ENCODE measurements at places on chromosomes 16 and 17. TPM values are rescaled to one million over a fixed set of nuclear protein-coding genes. Genes with fewer than 3 reads are reported as not detected.

ZFP3 gene
- total RNA-seq: not detected

PIK3R5 gene
- not detected for total RNA-seq

GIT1 gene
- total RNA-seq: 46.3 TPM

MYH13 gene
- not detected for total RNA-seq

CASKIN1 gene
- 1.4 TPM for total RNA-seq

PPL gene
- 75.0 TPM for total RNA-seq

TNK1 gene
- 7.0 TPM for total RNA-seq

SLC52A1 gene
- 0.34 TPM for total RNA-seq

C17orf50 gene
- total RNA-seq: not detected

TMEM235 gene
- not detected for total RNA-seq

CLDN9 gene
- 17.8 TPM for total RNA-seq

SDR42E2 gene
- total RNA-seq: not detected

DPEP3 gene
- total RNA-seq: not detected

RNF43 gene
- 2.9 TPM for total RNA-seq

DNA sequence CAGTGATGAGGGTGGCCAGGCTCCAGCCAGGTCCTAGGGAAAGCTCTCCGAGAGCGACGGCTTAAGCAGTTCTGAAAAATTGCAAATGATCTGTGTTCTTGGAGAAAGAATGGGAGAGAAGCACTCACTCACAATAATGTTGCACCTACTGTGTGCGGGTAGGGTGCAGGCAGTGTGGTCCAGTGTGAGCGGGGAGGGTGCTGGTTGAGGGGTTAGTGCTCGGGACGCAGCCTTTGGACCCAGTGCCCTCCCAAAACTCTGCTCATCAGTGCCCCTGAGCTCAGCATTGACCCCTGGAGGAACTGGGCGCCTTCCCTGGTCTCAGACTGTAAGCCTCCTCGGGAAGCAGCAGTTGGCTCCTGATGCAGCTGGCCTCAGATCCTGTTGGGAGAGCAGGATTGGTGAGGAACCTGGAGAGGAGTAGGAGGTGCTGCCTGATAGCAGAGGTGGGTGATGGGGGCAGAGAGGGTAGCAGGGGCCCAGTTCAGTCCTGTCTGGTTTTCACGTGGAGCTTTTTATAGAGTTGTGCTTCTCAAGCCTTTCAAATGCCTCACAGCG lies 23.6 kb upstream of the ZNF750 start:
- DNase-seq: no peak

GRCh38 chr17:73604476-73604875 lies 39.8 kb downstream of the SDK2 start:
- no peak for DNase-seq

GRCh38 chr17:44362949-44363612 lies 572 bp downstream of the FAM171A2 start:
- DNase-seq: no peak

DNA sequence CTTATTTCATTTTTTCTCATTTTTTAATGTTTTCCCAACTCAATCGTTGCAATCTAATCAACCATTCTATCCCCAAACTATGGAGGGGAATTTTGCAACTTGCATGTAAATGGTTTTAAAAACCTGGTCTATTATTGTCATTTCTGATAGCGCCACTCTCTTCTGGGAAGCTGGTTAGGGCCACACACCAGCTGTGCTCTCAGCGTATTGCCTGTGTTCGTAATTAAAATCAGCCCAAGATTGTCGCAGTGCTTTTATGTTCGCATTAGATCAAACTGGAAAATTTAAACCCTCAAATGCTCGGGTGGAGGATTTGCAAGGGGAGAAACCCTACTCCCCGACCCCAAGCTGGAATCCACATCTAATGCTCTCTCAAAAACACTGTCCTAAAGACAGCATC lies 123.5 kb upstream of the CACNG5 start:
- DNase-seq: no peak

- no peak for DNase-seq
Measured at GRCh38 chr17:21285164-21286065, 904 bp downstream of the MAP2K3 start.

- no peak for DNase-seq
Measured at GRCh38 chr17:41063449-41063848, 2.2 kb downstream of the KRTAP2-4 start.

DNA sequence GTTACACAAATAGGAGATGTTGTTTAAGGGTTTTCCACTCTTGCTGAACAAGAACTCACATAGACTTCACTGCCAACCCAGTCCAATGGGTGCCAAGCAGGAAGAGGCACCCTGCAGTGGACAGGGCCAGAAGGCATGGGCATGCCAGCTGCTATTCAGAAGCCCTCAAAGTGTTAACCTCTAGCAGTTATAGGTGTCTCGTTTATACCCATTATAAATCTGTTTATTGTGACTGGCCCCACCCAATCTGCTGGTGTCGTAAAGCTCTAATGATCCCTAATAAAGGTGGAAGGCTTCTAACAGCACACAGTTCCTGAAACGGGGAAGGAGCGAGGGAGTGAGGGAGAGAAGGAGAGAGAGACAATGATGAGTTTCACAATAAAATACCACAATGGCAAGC lies 23.9 kb downstream of the HNF1B start:
- no peak for DNase-seq

DNA sequence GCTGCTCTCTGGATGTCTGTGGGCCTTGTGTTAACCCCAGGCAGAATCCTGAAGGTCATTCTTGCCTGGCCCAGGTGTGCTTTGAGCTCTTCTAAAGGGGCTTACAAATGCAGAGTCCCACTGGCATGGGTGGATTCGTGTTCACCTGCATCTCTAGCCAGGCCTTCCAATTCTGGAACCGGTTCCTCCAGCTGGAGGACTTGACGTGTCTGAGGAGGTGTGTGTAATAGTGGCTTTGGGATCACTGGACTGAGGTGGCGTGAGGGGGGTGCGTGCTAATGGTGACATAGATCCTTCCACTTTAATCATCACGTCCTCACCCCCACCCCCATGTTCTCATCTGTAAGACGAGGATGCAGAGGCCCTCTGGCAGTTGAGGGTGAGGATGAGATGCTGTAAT lies 4.8 kb downstream of the GSE1 start:
- DNase-seq: peak; percentile 51

GRCh38 chr17:42405963-42406495 lies 17.0 kb downstream of the CAVIN1 start:
- peak; percentile 95 for DNase-seq

DNA sequence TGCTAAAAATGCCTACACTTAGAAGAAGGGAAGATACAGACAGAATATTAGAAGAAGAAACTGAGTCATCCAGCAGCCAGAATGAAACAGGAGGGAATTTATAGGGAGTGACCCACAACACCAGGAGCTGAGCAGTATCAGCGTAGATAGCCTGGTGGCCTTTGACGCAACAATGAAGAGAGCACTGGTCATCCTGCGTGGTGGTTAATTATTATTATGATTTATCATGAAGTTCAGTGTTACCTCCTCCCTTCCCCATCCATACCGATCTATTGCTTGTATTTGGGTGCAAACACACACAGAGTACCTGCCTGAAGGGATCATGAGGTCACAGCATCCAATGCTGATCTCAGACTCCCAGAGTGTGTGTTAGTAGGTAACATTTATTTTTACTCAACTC lies 38.5 kb downstream of the ERCC4 start:
- DNase-seq: no peak

DNA sequence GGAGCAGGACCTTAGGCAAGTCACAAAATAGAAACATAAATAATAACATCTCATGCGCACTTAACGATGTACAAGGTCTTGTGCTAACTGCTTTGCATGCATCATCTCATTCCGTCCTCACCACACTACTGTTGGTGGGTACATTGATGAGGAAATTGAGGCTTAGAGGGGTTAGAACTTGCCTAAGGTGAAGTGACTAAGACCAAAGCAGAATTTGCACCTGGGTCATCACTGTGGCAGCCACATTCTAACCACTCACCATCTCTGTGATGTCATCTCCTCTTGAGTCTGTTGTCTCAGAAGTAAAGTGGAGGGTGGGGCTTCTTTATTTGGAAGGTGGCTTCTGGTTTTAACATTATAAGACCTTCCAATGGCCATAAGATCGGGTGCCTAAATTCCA lies 20.4 kb upstream of the TRIM25 start:
- DNase-seq: no peak

GRCh38 chr16:56941092-56941491 lies 9.2 kb downstream of the HERPUD1 start:
- no peak for DNase-seq

GRCh38 chr17:32277284-32277683 lies 11.7 kb downstream of the RHBDL3 start:
- no peak for DNase-seq

DNA sequence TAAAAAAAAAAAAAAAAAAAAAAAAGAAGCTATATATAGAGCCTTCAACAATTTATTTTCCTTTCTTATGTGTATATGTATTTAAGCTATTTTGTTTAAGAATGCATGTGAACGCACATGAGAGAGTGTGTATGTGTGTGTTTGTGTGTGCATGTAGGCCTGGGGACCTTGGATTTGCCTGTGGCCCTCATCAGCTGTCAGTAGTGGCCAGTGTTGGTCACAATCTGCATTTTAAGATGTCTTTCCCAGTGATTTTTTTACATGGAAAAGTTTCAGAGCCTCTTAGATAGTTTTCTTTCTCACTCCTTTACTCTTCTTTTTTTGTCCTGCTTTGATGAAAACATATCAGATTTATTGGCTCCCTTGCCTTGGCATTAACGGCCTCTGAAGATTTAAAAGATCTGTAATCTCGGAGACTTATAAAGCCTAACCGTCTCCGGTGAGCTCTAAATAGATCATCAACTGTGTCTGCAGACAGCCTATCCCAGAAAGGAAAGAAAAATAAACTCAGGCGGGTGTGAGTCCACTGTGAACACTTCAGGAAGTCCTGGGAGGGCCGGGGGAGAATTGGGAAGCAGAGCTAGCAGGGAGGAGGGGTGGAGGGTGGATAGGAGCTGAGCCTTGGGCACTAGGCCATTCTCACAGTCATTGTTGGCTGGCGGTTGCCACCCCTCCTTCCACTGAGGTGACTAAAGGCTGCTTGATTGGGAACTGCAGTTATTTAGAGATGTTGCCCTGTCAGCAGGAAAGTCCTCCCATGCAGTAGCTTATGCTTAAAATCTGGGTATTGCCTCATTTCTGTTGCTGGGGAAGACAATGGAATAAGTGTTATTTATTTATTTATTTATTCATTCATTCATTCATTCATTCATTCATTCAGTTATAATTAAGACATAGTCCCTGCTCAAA lies 86.8 kb downstream of the WWP2 start:
- no peak for DNase-seq

DNA sequence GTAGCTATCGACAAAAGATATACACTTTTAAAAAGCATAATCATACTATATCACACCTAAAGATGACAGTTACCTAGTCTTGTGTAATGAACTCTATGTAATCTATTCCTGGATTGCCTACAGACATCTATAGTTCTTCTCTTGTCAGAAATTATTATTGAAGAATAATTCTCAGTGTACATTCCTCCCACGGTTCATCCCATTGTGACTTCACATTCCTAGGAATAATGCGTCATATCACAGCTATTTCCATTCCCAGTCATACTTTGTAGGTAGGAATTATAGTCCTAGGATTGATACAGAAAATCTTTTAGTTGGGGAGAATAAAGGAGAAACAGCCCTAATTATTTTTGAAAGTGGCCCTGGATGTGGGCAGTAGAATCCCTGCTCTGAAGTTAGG lies 44.0 kb upstream of the ABCC11 start:
- DNase-seq: no peak

GRCh38 chr17:67160791-67161190 lies 84.2 kb downstream of the HELZ start:
- DNase-seq: no peak

DNA sequence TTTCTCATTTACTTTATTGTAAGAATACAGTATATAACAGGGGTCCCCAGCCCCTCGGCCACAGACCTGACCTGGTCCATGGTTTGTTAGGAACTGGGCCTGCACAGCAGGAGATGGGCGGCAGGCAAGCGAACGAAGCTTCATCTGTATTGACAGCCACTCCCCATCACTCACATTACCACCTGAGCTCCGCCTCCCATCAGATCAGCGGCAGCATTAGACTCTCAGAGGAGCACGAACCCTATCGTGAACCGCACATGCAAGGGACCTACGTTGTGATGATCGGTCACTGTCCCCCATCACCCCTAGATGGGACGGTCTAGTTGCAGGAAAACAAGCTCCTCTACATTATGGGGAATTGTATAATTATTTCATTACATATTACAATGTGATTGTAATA lies 410.6 kb downstream of the SLC39A11 start:
- no peak for DNase-seq

DNA sequence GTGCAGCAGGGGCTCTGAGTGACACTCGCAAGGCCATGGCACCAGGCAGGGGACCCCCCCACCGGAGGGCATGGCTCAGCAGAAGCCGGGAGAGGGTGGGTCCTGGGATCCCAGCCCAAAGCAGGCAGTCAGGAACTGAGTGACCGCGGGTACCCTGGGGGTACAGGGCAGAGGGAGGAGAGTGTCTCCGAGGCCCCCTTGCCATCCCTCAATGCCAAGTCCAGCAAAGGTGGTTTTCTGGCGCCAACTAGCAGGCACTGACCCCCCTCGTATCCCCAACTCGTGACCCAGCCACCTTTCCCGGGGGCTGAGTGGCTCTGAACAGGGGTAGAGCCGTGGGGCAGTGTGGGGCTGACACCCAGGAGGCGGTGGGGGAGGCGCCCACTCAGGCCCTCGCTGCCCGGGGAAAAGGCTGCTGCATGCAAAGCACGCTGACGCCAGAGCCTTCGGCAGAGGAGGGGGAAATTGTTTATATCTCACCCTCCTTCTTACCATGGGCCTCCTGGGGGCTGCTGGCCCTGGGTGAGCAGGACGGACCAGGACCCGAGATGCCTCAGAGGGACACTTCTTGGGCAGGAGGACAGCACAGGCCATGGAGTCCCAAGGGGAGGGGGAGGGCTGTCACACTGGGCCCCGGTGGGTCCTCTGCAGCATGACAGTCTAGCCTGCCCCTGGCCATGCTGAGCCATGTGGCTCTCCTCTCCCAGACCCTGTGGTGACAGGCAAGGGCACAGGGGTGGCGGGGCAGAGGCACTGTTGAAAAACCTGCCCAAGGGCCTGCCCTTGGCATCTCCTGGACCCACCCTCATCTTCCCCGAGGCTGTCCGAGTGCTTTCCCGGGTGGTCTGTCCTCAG lies 14.6 kb upstream of the ENPP7 start:
- no peak for DNase-seq

GRCh38 chr17:1144162-1144561 lies 35.6 kb downstream of the ABR start:
- DNase-seq: no peak

GRCh38 chr16:82701442-82701955 lies 74.7 kb downstream of the CDH13 start:
- DNase-seq: no peak

GRCh38 chr17:77324227-77324626 lies 183.5 kb downstream of the SEC14L1 start:
- no peak for DNase-seq

GRCh38 chr17:61786088-61786487 lies 77.2 kb downstream of the BRIP1 start:
- no peak for DNase-seq

- DNase-seq: no peak
Measured at GRCh38 chr16:16140537-16140936, 82.8 kb downstream of the ABCC6 start.

Data from Calu3 (cell line).